GOT3 (cell line): ENCODE measurements at places on chromosomes 11 and 22.

DNA sequence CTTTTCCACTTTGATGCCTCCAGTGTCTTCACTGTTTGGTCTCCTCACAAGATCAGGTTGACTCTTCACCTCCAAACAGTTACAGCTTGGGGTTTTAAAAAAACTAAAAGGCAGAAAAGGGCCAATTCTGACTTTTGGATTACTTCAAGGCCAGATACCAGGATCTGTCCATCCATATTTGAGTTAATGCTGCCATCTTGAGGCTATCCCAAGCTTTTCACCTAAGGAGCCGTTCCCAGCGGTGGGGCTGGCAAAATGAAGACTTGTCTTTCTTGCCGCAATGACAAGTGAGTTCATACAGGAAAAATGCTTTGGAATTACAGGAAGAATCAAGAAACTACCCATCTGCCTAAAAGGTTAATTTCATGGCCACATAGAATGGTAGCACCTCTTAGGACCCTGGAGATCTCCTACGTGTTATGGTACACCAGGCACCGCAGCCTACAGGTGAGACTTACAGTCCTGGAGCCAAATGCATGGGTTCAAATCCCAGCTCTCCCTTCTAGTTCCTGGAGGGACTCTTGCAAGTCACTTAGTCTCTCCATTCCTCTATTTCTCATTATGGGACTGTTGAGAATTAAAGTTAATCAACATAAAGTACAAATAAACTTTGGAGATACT is 6.0 kb upstream of the OR5B21 start:
- peak; percentile 25 for DNase-seq

GRCh38 chr11:113168354-113169342 is 145.7 kb upstream of the TTC12 start:
- no peak for DNase-seq

- DNase-seq: peak; percentile 12
These were observed 150.5 kb downstream of the FEZ1 start for GRCh38 chr11:125345421-125346178.

- no peak for DNase-seq
These were observed 134.1 kb downstream of the UVRAG start for GRCh38 chr11:75949023-75949672.

- DNase-seq: no peak
These were observed 222.8 kb downstream of the DDX10 start for GRCh38 chr11:108887436-108888238.

GRCh38 chr22:28146401-28147314 is 227.6 kb upstream of the PITPNB start:
- no peak for DNase-seq

- DNase-seq: no peak
These were observed 38.7 kb downstream of the BUD13 start for GRCh38 chr11:116733969-116734508.
